ENCODE measurements at places on chromosomes 1 and 21.

GRCh38 chr1:179094818-179095217 is 12.9 kb downstream of the TOR3A start:
- no peak for DNase-seq

DNA sequence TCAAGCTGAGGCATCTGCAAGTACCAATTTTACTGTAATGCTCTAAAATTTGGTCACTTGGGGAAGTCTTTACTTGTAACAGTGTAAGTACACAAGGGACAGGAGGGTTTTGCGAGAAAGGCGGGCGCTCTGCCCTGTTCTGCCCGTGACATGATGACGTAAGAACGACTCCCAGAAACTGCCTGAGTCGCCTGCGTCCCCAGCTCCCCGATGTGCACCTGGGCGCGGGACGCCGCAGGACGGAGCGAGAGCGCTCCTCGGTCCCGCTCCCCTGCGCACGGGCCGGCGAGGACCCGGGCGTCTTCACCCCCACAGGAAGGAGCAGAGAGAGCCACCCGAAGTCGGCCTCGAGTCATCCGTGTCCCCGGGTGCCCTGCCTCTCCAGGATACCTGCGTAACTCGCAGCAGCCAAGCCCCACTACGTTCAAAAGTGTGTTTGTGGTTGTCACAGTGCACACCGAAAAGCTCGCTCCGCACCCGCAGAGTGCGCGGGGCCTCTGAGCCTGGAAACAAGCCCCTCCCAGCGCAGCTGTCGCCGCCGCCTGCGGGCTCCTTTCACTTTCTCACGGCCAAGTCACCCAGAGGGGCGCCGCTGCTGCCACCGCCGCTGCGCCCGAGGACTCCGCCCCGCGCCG is 3.3 kb upstream of the ZBTB18 start:
- DNase-seq, result no peak

DNA sequence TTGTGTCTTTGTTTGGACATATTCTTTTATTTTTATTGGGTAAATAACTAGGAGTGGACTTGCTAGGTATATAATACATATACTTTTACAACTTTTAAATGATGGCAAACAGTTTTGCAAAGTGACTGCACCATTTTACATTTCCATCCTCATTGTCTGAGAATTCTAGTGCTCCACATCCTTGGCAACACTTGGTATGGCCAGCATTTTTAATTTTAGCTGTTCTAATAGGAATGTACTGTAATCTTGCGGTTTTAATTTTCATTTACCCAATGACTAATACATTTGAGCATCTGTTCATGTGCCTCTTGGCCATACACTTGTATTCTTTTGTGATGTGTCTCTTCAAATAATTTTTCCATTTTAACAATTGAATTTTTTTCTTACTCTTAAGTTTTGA is 37.0 kb upstream of the ATP6V1G3 start:
- DNase-seq, result no peak

DNA sequence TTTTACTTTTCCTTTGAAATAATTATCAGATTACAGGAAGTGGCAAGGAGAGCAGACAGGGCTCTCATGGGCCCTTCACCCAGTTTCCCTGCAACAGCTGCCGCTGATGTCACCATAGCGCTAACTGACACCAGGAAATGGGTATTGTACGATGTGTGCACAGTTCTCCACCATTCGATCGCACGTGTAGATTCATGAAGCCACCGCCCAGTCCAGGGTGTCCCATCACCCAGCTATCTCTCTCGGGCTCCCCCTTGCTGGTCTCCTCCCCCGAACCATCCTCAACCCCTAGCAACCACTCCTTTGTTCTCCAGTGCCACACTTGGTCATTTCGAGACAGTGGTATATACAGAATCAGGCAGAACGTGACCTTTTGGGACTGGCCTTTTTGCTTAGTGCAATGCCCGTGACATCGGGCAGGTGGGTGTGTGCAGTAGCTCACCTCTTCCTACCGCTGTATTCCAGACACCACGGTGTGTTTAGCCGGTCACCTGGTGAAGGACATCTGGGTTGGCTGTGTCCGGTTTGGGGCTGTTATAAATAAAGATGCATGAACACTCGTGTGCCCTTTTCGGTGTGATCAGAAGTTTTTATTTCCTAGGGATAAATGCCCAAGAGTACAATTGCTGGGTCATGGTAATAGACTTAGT is 118.4 kb downstream of the CRYAA start:
- DNase-seq, result no peak

DNA sequence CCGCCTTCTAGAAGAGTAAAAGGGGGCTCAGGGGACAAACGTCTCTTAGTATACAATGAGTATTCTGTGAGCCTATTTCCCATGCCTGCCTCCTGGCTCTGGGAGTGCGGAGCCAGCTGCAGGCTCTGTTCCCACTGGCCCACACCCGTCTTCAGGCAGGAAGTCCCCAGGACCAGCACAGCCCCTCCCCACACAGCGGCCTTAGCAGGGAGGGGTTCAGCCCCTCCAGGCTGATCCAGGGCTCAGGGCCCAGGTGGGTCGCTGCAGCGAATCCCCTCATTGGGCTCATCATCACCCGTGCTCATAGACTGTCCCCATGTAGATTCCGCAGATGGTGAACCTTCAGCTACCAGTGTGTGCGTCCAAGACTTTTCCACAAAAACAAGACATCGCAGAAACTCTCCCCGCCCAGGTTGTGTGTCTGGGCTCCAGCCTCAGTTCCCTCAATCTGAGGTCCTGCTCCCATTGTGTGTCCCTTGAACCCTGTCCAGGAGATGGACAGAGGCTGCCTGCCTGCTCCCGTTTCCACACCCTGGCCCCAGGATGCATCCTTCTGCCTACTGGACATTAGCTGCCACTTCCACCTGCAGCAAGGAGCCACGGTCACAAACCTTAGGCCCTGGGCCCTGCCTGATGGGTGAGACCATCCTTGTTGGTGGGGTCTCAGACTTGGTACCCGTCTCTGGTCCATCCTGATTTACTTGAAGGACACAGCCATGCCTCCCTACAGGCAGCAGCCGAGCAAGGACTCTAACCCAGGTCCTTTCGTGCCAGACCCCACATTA is 39.4 kb downstream of the NENF start:
- no peak for DNase-seq

DNA sequence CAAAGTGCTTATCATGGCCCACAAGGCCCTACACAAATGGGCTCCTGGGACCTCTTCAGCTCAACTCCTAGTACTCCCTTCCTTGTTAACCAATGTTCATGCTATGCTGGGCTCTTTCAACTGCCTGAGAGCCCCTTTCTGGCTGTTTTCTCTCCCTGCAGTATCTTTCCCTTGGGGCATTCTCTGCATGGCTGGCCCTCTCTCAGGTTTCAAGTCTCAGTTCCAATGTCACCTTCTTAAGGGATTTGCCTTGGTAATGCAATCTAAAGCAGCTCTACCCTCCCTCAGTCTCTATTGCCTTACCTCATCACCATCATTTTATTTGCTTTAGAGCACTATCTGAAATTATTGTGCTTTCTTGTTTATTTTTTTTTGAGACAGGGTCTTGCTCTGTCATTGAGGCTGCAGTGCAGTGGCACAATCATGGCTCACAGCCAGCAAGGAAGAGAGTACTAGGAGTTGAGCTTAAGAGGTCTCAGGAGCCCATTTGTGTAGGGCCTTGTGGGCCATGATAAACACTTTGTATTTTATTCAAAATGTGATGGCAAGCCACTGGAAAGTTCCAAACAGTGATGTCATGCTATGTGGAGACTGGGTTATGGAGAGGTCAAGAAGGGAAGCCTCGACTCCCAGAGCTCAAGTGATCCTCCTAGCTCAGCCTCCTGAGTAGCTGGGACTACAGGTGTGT is 63.4 kb upstream of the SRSF10 start:
- no peak for DNase-seq

DNA sequence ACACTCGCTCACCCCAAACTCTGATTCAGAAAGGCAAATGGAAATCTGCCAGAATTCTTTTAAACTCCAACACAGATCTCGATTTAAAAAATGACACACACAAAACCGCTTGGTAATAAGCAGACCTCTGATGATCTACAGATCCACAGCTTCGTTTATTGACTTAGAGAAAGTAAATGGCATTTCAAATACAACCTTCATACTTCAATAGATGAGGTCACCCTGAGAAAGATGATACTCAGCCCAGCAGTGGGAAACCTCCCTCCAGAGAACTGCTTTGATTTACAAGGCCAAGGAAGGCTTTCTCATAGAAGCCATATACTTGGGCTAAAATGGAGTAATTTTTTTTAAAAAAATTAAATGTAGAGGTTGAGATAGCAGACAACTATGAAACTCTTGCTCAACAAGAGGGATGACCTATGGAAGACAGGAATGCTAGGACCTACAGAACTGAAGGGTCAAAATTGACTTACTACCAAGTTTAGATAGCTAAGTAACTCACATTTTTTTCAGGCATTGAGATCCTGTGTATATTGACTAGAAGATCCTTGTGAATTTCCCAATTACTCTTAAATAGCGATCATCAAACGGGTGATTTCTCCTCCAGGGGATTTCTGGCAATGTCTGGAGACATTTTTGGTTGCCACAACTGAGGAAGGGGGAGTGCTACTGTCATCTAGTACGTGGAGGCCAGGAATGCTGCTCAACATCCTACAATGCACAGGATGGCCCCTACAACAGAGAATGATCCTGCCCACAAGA is 143.9 kb downstream of the CLIC6 start:
- peak; percentile 64 for DNase-seq

DNA sequence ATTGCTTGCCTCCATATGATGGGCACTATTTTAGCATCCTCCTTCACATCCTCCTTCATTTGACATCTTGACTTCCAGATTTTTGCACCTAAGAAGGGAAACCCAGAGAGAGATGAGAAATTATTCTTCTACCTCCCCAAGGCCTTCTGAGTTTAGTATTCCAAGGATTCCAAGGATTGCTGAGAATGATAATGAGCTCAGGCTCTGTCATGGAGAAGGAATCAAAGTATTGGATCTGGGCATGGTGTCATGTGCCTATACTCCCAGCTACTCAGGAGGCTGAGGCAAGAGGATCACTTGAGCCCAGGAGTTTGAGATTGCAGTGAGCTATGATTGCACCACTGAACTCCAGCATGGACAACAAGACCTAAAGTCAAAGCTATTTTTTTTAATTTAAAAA is 26.6 kb upstream of the ZNF281 start:
- DNase-seq, result no peak

- DNase-seq, result no peak
Measured at GRCh38 chr1:59072583-59072947, 224.3 kb upstream of the FGGY start.

- DNase-seq, result no peak
Measured at GRCh38 chr1:77536813-77537212, 145.6 kb downstream of the ZZZ3 start.

GRCh38 chr1:116909512-116910378 is at the start of gene PTGFRN:
Gene PTGFRN (plus strand): TSS chr1:116909916. CDS start chr1:116910204, 288 bp downstream.
- DNase-seq, result peak; percentile 79

DNA sequence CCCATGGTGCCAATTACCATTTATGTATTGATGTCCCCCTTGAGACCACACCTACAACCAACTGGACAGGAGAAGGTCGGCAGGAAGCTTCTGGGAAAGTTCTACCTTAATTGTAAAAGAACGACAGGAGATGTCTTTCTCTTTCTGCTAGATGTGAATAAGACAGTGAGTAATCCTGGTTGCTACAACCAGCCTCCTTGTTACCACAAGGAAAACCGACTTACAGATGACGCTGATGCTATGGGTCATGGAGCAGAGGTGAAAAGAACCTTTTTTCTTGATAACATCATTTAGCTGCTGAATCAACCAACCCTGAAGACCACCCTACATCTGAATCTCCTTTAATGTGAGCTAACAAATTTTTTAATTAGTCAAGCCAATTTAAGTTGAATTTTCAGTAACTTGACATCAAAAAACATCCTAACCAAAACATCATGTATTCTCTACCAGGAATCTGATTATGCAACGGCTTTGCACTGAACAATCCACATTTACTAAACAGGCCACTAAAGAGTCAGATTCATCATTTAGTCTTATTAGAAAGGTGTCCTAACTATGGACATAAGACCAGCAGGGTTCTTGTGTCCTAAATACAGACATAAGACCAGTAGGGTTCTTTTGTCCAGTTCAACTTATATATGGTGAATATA is 23.0 kb downstream of the RGS2 start:
- no peak for DNase-seq

DNA sequence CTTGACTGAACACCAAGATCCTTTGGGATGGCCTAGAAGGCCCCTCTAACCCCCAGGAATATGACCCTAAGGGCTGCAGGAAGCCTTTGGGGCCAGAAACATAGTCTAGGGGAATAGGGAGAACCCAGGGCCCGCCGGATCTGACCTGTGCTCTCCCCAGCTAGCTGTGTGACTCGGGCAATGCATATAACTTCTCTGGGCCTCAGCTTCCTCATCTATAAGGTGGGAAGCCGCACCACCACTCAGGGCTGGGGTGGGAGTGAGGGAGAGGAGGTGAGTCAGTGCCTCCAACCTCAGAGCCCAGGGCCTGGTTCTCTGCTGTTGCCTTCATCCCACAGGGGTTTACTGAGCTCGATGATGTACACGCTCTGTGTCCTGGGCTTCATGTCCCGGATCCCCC is 434.4 kb downstream of the PTPRU start:
- peak; percentile 70 for DNase-seq

- DNase-seq, result no peak
Measured at GRCh38 chr1:53198241-53198651, 1.6 kb downstream of the CPT2 start.

DNA sequence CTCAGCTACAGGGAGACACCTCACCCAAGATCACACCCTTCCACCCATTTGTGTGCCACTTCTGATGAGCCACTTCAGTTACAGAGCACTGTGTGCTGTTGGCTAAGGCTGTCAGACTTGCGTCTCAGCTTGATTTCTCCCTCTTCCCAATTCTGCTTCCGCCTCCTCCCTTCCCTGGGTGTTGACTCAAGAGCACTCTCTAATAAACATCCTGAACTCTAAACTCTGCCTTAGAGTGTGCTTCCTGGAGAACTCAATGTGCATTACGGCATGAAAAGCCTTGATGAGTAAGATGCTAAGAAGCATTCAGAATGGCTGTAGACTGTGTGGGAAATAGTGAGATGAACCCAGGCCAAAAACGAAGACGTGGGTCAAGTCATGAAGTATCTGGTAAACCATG is 54.9 kb upstream of the S1PR1 start:
- no peak for DNase-seq

- DNase-seq, result no peak
Measured at GRCh38 chr1:197725044-197725443, 50.2 kb downstream of the DENND1B start.

DNA sequence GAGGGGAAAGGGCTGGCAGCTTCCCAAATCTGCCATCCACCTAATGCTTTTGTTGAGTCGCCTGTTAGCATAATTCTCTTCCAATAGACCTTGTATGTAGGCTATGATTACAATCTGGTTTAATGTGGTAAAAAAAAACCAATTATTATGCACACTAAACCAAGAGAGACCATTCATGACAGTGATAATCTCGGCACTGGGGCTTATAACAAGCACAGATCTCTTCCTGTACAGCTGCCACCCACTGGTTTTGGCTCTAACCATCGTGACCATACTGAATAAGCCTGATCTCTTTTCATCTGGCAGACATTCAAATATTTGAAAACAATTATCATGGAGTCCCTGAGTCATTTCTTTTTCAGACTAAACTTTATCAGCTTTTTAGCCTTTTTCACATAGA is 12.0 kb upstream of the SYT14 start:
- no peak for DNase-seq

GRCh38 chr1:17798011-17798410 is 42.9 kb downstream of the ACTL8 start:
- DNase-seq, result no peak
